ENCODE measurements at places on chromosomes 6 and 20.

DNA sequence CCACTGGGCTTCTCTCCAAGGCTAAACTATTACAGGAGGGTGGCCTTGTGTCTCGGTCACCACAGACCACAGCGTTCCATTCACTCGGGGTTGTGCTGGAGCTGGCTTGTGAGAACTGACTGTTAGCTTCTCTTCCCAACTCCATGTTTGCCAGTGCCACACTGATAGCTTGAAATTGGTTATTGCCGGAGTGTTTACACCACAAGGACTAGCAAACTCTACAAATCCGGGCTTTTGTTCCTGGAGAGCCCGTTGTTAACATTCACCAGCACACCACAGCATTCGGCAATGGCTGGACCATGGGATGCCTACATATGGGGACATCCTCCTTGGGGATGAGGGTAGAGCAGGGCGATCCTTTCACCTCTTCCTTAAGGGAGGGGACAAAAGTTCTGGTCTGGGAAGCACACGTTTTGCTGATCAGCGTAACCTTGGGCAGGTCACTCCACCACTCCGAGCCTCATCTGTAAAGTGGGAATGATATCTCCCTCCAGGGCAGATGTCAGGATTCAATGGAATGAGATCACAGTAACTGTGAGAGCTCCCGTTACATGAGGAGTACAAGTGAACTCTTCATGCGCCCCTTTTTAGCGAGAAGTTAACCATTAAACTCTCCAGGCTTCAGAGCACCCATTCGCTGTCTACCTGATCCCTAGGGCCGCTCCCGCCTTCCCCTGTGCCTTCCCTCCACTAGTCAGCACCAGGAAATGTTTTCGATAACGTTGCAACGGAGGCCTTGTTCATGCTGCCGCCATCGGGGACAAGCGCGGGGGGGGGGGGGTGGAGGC, 41.7 kb upstream of the TTPAL start:
- no peak for DNase-seq

DNA sequence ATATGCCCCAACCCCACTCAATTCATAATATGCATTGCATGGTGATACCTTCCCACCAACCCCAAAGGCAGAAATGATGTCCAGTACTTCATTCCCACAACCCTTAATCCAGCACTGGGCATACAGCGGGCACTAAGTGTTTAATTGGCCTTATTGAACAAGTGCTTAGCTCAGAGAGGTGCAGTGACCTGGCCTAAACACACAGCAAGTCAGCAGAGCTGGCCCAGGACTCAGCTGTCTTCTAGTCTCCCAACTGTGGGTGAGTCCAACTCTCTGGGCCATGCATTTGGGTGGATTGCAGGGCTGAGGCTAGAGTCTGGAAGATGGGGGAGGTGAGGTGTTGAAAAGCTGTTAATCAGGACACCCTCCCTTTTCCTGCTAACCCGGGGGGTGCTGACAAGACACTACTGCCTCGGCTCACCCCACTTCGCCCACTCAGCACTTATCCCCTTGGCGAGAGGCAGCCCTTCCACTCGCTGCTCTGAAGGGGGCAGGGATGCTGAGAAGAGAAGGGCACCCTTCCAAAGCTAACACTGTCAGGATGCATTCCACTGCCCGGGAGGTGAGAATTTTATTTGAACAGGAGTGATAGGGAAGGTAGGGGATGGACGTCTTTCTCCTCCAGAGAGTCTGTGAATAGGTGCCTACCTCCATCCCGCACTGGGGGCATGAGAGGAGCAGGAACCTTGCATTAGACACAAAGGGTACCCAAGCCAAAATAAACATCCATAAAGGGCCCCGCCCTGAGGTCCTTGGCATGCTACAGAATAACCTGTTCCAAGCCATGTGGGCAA, 14.2 kb downstream of the KCNK5 start:
- DNase-seq, result peak; percentile 88

DNA sequence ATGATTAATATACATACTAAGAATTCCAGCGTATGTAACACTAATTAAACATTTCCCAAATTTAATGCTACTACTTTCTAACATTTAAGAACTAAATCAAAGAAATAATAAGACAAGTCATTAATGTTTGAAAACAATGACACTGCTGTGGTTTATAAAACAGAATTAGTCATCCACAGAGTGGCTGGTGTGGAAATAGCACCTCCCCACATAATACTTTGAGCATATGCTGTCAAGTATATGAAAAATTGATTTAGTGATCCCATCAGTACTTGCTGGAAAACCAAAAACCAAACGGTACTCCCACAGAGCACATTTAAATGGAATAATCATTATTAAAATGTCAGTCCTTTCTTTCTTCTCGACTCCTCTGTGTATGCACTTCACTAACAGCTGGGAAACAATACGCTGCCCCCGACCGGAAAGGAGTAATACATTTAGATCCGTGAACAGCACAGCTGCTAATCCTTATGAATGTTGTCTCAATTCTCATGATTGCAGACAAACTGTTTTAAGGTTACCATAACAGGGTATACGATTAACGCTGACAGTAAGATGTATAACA, 78.4 kb downstream of the PREP start:
- peak; percentile 14 for DNase-seq

DNA sequence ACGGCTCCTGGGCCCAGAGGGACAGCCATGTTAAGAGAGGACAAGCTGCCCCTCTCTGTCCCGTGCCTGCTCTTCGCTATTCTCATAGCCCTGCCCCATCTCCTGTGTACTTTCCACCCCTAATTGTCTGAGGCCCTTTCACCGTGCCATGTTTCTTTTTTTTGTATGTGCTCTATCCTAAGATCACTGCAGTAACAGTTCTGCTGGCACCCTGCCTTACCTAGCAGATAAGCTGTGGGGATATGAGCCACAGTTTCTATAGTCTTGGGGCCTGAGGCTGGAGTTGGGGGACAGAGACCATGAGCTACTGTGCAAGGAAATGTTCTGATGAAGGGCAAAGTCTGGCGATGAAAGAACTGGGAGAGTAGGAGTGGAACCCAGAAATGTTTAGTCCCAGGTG, 269.5 kb upstream of the CITED2 start:
- DNase-seq, result no peak

GRCh38 chr20:53905019-53905819, 165.2 kb downstream of the BCAS1 start:
- no peak for DNase-seq

- DNase-seq, result peak; percentile 51
Observed at GRCh38 chr20:7231303-7231702, 463.8 kb downstream of the BMP2 start.

DNA sequence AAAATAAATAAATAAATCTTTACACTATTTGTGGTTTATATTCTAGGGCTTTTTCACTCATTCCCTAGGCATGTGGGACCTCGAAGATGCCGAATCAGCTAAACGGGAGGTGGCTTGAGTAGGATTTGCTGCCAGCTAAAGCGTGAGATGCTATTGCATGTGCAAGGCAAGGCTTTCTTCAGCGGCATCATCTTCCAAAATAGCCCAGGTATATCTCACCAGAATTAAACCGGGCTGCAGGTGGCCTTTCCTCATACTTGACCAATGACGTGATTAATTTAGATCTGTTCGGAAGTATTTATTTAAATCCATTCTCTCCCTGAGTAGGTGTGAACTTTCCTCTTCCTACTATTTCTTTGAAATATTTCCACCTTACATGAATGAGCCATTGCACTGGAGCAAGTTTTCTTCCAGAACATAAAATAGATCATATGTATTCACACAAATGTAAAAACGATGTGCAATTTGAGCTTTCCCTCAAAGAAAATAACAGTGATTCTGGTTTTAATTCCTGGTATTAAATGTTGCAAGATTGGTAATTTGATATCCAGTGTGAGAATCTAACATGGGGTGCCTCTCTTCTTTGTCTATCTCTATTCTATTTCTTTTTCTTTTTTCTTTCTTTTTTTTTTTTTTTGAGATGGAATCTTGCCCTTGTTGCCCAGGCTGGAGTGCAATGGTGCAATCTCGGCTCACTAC, 24.3 kb upstream of the ZNF217 start:
- DNase-seq, result no peak

- DNase-seq, result no peak
Observed at GRCh38 chr6:168600381-168600780, 159.4 kb downstream of the SMOC2 start.

DNA sequence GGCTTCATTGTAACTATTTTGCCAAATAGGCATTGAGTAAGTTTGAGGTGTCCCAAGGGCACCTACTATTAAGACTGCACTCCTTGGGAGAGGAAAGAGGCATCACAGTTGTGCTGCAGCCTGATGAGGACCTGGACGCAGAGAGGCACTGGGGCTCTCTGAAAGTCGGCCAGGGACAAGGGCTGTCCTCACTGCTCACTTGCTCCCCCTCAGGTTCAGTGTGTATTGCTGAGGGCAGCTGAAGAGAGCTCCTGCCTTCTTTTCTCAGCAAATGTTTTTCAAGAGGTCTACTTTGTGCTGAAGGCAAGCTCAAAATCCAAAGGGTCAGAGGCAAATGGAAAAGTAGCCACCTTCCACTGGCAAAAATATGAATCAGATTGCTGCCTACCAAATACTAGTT, 331.8 kb downstream of the RIMS1 start:
- DNase-seq, result no peak

DNA sequence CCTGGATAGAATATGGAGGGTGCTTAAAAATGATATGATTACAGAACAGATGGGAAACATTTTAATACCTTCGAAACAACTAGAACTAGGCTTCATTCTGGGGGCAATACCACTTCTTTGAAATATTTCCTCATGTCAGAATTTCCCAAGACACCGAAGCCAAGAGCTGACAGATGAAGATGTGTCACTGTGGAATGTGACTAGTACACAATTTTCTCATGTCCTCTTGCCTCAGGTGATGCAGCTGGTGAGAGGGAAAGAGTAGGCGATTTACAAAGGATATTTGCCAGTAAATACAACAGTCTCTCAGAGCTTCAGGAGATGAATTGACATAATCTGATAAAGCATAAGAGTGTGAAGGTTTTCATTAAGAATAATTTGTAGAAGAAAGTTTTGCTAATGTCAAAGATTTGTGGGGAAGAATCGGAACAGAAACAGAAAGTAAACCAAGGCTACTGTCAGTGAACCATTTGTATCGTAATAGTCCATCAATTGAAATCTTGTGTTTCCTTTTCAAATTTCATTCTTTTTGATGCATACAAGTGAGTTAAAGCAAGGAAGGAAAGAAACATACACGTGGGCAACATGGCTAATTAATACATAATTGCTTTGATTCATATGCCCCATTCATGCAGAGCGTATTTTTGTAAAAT, 164.7 kb upstream of the CCN2 start:
- DNase-seq, result no peak

GRCh38 chr6:92977018-92977417, 442.3 kb downstream of the EPHA7 start:
- no peak for DNase-seq

DNA sequence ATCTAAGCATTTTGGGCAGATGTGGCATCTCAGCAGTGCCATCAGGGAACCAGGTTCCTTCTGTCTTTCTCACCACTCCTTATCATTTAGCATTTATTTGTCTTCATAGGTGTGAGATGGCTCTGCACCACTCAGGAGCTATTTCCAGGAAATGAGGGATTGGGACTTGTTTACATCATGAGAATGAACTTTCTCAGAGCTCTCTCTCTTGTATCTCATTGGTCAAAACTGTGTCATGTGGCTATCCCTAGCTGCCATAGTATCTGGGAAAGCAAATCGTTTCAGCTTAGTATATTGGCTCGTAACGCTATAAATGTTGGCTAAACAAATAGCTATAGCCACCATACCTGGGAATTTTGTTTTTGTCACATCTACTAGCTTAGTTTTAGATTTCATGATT, 23.8 kb downstream of the PLCB4 start:
- no peak for DNase-seq

GRCh38 chr6:82094166-82094806, 153.3 kb downstream of the IBTK start:
- no peak for DNase-seq

DNA sequence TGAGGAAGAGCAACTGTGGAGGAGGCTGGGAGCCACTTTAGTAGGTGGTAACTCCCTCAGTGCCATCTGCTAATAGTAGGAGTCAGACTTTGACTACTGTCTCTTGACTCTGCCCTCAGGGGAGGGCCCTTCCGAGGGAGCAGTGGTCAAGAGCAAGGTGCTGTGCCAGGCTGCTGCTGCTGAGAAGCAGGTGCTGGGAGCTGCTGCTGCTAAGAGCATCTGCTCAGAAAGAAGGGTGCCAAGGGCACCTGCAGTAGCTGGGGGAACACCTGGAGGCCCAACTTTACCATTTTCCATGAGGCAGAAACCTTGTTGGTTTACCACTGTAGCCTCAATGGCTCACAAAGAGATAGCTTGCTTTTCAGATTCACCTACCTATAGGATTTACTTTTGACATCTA, 18.5 kb downstream of the GGTLC1 start:
- no peak for DNase-seq

DNA sequence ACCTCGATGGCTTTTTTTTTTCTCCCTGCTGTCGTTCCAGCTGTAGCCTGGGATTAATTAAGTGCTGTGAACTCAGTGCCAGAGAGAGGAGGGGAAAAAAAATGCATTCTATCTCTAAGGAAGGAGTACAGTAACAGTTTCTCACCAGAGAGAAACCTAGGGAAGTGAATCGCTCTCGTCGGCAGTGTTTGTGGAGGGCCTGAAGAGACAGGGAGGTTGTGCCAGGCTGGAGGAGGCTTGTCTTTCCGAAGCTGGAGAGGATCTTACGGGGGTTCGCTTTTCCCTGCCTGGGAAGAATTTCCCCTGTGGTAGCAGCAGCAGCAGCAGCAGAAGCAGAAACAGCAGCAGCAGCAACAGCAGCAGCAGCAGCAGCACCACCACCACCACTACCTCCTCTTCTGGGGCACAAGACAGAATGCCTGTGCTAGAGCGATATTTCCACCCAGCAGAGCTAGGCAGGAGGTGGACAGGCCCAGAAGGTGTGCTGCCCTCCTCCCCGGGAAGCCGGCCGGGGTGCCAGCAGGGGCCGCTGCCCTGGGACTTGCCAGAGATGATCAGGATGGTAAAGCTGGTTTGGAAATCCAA, 186.5 kb downstream of the PDE7B start:
- DNase-seq, result peak; percentile 48

GRCh38 chr20:47062226-47062890, 167.7 kb downstream of the EYA2 start:
- no peak for DNase-seq

- no peak for DNase-seq
Observed at GRCh38 chr6:162712694-162713093, 14.9 kb downstream of the PRKN start.

DNA sequence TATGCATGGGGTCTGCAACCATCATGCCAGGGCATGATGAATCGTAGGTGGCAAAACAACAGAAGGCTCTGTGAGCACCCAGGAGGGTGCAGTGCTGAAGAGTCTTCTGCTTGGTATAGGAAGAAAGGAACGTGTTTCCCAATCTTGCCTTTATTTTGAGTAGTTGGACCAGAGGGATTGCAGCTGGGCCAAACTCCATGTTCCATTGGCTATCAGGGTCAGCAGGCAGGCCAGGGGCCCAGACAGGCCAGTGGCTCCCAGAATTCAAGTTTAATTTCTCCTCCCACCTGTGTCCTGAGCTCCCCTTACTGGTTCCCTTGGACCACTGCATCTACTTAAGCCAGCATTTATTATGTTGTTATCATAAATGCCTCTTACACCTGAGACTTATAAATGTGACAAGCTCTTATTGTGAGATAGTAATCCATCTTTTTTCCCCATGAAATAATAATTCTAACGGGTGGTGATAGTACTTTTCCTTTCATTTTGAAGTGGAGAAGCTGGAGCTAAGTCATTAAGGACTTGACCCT, 918 bp upstream of the TRIM38 start:
- DNase-seq, result no peak
